ENCODE measurements at places on chromosomes 7 and 10.

DNA sequence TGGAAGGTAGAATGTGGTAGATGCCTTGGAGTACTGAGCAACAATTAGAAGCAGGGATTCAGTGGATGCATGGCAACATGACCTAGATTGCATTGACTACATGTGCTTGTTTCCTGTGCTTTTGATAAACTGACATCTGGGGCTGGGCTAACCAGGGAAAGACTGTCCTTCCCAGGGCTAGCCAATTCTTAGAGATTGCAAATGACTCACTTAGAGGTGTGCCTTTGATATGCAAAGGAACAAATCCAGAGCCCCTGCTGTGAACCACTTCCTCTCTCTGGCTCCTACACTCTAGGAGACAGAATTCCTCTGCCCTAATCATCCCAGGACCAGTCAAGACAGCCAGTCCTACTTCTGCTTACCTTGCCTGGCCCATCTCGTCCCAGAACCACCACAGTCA, 651.5 kb downstream of the LRMDA start:
- no peak for DNase-seq

GRCh38 chr10:24723788-24724380, at the start of gene ARHGAP21:
ARHGAP21 (minus strand) TSS chr10:24723887; CDS start chr10:24721899, 1,988 bp downstream.
- peak; percentile 19 for DNase-seq

DNA sequence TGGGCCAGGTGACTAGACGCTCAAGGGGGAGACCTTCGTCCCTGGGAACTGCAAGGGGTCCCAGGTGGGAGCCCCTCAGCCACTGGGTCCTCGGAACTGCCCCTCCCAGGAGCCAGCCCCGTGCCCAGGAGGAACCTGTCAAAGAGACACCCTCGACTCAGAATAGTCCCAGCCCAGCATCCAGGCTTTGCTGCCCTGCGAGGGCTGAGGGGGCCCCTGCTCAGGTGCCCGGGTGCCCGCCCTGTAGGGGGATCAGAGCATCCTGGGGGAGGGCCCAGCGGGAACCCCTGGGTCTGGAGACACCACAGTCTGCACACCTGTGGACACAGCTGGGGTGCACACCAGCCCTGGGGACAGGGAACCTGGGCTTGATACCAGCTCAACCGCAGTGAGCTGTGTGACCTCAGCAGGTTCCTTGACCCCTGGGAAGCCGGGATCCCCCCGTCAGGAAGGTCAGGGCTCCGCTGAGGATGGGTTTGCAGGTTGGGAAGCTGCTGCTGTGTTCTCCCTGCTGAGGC, 407 bp downstream of the ELN start:
- no peak for DNase-seq

DNA sequence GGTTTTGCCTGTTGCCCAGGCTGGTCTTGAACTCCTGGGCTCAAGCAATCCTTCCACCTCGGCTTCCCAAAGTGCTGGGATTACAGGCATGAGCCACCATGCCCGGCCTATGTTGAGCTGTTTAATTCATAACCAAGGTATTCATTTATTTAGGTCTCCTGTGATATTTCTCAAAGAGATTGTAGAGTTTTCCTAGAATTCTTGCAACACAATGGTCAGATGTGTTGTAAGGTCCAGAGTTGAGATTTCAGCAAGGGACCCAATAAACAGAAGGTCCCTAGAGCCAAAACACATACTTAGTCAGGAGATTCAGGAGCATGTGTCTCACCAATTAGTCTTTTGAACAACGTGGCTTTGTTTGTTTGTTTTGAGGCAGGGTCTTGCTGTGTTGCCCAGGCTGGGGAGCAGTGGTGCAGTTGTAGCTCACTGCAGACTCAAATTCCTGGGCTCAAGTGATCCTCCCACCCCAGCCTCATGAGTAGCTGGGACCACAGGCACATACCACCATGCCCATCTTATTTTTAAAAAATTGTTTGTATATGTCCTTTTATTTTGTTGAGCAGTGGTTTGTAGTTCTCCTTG, 321.3 kb upstream of the GALNT17 start:
- DNase-seq, result no peak

DNA sequence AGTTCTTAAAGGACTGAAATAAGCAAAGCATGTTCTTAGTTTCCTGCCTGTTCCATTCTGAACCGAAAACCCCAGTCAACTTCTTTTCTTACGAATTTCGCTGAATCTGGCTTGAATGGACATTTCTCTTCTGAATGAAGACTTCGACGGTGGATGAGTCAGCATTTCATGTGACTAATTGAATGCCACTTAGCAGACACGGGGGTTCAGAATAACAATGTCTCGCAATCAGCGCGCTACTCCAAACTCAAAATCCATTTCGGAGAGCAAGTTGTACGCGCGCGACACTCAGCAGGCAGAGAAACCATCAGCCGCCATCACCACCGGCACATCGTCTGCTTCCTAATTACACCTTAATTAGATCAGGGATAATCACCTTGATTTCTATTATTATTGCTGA, 239.0 kb upstream of the KLF6 start:
- DNase-seq, result no peak

DNA sequence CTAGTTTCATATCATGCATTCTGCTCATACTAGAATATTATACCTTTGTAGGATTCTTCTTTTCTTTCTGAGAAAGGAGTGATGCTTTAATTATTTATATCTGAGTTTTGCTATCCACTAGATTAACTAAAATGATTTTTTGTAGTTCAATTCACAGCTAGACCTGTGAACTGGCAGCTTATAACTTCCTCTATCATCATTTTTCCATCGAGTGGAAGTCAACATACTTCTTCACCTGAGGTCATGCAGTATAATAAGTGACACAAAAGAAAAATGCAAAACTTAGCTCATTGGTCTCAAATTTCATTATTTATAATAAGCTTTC, 8.0 kb downstream of the LRRN3 start:
- no peak for DNase-seq

DNA sequence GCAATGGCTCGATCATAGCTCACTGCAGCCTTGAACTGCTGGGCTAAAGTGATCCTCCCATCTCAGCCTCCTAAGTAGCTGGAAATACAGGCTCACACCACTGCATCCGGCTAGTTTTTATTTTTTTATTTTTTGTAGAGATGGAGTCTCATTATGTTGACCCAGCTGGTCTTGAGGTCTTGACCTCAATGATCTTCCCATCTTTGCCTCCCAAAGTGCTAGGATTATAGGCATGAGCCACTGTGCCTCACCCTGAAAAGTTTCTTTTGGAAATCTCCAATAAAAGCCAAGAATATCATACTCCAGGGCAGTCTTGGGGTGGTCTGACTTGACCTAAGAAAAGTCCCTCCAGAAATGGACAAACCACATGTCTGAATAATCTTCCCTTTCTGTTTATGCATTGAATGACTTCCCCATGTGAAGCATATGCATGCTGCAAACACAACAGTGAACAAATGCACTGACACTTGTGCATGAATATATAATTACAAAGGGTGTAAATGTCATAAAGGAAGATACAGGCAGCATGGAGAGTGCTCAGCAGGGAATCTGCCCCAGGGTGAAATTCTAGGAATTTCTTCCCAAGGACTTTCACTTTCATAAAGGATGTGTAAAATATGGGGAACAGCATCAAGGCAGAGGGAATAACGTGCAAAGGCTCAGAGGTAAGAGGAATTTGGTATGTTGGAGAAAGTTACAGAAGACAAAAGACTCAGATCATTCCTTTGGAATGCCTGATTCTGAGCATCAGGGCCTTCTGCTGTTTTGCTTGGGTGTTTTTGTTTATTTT, 142.4 kb upstream of the LYZL1 start:
- DNase-seq, result no peak

GRCh38 chr7:30859940-30860496, 51.6 kb upstream of the AQP1 start:
- no peak for DNase-seq

GRCh38 chr10:128026615-128027300, 99.5 kb downstream of the MKI67 start:
- no peak for DNase-seq

DNA sequence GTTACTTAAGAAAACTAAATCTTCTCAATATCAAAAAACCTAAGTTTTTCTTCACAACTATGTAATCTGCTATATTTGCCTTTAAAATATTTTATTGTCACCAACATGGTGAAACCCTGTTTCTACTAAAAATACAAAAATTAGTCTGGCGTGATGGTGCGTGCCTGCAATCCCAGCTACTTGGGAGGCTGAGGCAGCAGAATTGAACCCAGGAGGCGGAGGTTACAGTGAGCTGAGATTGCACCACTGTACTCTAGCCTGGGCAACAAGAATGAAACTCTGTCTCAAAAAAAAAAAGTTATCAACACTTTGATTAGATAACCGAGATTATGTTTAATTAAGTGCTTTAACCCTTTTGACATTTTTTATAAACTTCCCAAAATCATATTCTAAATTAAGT, 28.3 kb upstream of the CLDN4 start:
- no peak for DNase-seq

GRCh38 chr7:103124429-103124979, 24.4 kb downstream of the NAPEPLD start:
- DNase-seq, result no peak

DNA sequence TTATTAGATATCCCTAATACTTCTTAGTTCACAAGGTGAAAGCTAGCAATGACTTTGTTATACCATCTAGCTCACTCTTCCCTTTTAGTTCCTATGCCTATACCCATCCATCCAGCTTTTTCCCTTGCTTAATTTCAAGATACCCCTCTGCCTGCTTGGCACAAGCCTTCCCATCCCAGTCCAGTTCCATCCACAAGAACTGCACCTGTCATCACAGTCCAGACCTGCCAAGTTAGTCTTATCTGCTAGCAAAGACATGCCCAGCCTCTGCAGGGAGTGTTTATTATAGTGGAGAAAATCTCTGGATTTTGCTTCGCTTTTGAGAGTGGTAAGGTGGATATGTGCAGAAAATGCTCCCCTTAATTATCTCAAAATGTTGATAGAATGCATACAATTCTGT, 158.2 kb downstream of the ST7 start:
- no peak for DNase-seq

GRCh38 chr7:78164459-78164858, 365.9 kb downstream of the PHTF2 start:
- no peak for DNase-seq

DNA sequence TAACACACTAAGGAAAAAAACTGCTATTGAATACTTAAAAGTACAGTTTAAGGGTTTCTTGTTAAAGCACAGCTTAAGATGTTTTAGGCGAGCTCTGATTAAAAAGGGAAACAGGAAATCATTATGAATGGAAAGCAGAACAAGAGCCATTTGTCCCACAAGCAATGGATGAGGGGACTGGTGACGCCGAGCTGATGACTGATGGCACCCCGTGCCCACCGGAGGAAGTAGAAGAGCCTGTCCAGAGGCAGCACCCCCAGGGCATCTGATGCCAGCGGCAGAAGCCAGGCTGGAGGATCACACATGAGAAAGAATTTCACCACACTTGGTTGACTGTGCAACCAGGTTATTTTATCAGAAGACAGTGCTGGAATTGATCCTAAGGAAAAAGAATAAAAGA, 15.0 kb upstream of the INSIG1 start:
- no peak for DNase-seq

DNA sequence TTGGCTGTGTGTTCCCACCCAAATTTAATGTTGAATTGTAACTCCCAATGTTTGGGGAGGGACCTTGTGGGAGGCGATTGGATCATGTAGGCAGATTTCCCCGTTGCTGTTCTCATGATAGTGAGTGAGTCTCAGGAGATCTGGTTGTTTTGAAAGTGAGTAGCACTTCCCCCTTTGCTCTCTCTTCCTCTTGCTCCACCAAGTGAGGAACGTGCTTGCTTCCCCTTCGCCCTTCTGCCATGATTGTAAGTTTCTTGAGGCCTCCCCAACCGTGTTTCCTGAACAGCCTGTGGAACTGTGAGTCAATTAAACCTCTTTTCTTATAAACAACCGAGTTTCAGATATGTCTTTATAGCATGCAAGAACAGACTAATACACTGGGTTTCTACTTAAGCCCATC, 176.3 kb downstream of the CDK14 start:
- no peak for DNase-seq

DNA sequence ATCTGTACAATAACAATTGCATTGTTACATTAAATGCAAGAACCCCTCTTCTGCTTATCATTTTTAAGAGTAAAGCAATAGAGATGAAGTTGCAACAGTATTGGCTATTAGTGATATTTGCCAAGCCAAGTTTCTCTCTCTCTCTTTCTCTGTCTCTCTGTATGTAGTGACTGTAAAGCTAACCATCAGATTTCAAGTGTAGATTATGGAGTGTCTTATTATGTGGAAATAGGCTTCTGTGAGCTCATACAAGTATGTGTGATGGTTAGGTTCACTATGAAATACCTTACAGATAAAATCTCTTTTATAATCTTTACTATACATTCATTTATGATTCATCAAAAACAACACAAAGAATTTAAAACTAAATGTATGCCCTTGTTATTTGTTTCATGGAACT, 28.6 kb upstream of the NRP1 start:
- no peak for DNase-seq

DNA sequence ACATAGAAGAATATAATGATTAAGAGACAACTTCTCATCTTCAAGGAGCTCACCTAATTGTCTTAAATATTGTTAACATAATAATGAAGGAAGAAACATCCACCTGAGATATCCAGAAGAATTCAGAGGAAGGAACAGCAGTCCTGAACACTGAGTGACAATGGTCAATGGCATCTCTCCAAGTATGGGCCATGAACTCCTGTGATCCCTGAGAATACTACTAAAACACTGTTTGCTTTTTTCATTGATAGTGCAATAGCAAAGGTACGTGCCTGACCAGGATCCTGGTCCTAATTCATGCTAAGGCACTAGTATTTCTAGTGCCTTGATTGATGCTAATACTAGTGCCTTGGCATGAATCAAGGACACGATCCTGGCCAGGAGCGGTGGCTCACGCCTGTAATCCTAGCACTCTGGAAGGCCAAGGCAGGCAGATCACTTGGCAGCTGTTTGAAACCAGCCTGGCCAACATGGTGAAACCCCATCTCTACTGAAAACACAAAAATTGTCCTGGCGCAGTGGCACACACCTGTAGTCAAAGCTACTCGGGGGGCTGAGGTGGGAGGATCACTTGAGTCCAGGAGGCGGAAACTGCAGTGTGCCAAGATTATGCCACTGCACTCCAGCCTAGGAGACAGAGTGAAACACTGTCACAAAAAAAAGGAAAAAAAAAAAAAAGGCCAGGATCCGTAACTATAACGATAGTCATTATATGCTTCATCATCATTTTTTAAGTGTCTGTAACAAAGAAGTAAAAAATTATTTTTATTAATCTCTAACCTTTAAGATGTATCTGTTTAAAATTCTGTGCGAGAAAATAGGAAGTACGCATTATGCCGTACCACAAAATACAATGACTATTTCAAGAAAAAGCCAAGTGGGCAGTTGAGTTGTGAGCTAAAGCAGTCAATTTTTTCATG, 49.1 kb downstream of the SRPK2 start:
- DNase-seq, result no peak

Measured in activated T-helper 9 cell treated with anti-CD3 and anti-CD28 coated beads, Interleukin-2, amount 50 U/mL, for 16 hours (primary cell).